ENCODE measurements at places on chromosomes 2 and 18.

DNA sequence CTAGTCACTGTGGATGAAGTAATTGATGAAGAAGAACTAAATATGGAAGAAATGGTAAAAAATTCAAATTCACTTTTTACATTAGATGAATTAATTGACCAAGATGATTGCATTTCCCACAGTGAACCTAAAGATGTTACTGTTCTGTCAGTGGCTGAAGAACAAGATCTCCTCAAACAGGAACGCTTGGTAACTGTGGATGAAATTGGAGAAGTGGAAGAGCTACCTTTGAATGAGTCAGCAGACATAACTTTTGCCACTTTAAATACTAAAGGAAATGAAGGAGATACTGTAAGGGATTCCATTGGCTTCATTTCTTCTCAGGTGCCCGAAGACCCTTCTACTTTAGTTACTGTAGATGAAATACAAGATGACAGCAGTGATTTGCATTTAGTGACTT is 26.6 kb upstream of the DYSF start:
- no peak for DNase-seq

- DNase-seq, result no peak
Measured at GRCh38 chr2:2012505-2012904, 268.2 kb upstream of the PXDN start.

GRCh38 chr2:188909036-188909435 is 65.1 kb upstream of the COL3A1 start:
- no peak for DNase-seq

DNA sequence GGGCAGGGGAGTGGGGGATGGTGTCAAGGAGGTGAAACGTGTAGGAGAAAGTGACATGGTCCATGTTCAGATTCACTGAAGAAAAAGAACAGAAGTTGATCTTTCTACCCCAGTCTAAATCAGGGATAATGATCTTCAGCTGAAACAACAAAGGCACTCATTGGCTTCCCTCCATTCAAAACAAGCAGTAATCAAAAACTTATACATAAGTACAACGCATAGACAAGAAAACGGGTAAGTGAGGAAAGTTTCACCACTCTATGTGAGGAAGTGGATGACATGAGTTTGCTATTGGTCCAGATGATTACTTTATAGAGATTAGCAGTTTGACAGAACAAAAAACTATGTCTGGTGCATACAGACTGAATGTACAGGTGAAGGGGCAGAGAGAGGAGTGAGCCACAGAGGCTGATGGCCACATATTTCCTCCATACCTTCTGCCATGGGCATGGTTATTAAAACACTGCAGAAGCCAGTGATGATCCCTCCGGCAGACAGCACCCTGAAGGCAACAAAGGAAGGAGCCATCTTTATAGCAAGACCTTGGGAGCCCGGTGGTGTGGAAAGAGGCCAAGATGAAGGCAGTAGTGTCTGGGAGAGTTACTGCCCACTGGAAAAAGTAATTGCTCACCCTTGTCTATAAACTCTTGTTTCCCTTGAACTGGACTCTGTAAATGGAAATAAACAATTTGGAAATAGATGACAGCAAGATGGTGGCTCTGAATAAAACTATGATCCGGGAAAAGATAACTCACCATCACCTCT is 57.7 kb downstream of the SLC25A12 start:
- DNase-seq, result no peak

DNA sequence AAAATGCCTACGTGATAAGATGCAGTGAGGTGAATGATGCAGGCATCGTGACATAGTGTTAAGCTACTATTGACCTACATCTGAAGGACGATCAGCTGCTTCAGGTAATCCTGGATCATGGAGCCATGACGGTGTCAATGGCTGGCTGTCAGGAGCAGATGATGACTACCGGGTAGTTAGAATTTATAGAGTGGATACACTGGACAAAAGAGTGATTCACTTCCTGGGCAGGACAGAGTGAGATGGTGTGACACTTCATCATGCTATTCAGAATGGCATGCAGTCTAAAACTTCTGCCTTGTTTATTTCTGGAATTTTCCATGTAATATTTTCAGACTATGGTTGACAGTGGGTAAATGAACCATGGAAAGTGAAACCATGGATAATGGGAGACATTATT is 29.5 kb downstream of the METTL8 start:
- DNase-seq, result no peak

- DNase-seq, result no peak
Measured at GRCh38 chr2:135563793-135564192, 32.5 kb downstream of the R3HDM1 start.

DNA sequence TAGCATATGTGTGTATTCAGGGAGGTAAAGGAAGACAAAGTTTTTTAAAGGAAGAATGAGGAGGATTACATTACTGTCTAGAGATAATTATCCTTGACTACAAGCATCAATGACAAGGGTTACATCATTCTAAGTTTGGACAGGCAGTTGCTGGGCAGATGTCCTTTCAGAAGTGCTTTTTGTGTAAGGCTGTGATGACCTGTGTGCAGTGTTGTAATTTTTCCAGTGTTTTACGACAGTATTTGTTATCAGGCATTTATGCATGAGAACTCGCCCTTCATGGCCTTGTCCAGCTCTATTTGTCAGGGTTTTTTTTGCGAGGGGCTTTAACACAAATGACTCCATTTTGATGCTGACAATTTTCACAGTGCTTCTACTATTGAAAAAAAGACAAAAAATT is 658.3 kb upstream of the NXPH2 start:
- DNase-seq, result no peak

- DNase-seq, result no peak
Measured at GRCh38 chr18:65988972-65989371, 238.2 kb downstream of the CDH7 start.

DNA sequence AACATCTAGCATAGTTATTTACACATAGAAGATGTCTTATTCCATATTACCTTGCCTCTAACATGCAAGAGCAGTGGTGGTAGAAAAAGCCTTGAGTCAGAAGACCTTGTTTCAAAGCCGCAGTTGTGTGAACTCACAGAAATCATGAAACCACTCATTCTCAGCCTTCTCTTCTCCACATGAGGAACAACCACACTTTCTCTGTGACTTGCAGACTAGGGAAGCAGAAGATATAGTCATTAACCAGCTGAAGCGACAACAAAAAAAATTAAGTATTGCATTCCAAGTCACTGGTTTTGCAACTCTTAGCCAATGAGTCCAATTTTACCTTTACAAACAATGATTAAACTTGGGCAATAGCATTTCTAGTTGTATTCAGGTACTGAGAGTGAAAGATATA is 19.0 kb downstream of the TWSG1 start:
- DNase-seq, result no peak

DNA sequence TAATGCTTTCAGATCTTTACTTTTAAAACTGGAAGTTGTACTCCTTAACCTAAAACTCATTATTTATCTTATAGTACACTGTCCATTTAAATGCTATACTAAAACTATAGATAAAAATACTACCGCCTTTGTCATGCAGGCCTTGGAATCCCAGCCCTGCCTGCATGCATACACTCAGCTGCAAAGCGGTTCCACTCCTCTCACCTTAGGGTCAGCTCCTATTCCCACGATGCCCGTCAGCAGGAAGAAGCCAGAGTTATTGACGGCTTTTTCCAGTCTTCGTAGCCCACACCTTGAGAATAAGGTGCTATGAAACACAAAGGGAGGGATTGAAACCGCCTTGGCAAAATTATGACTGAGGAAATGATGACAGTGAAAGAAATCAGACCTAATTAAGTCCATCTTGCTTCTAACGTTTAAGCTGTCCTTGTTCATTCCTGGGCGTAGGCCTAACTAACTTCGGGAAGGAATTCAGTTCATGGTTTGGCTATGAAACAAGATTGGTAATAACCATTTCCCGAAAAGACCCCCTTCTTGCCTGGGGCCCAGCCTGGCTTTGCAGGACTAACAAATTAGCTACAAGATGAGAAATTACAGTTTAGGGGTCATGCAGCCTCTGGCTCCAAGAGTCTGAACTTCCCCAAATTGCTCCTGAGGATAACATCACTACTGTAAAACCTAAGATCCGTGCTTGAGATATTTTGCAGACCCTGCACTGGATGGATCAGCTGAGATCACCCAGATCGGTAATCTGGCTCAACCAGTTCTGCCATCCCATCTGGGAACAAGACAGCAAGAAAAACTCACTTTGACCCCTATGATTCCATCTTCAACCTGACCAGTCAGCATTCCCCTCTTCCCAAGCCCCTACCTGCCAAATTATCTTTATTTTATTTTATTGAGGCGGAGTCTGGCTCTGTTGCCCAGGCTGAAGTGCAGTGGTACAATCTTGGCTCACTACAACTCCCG is 17.1 kb downstream of the EPB41L5 start:
- DNase-seq, result no peak

DNA sequence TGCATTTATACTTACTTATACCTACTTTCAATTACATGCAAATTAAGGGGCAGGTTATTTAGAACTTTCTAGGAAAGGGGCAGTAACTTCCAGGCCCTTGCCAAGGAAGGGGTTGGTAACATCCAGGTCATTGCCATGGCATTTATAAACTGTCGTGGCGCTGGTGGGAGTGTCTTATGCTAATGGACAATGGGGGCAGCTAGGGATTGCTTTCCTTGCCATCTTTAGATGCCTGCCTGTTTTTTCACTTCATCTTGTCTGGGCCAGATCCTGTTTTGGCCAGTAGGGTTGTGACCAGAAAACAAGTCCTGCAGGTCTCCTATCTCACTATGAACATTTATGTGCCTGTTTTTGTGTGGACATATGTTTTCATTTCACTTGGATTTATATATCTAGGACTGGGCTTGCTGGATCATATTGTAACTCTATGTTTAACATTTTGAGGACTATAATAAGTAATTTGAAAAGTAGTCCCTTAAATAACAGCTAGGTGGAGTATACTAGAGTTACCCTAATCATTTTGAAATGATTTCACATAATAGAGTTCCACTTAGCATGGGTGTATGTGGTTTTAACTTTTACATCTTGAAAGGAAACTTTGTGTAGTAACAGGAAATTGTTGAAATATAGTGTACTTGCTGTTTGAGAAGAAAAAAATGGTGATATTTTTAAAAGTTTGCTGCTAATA is 56.1 kb downstream of the LCLAT1 start:
- DNase-seq, result no peak

DNA sequence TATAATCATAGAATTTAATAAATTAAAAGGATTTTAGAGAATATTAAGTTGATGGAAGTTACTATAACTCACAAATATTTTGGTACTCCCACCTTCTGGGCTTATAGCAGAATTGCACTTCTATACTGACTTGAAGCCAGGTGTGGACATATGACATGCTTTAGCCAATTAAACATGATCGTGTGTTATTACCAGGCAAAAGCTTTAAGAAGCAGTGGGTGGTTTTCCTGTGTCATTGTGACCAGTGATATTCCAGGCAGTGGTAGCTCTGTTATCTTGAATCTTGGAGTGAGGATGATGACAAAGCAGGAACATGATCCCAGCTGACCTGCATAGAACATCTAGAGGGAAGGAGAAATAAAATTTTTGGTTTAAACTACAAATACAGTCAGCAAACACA is 370.9 kb upstream of the ZEB2 start:
- no peak for DNase-seq

DNA sequence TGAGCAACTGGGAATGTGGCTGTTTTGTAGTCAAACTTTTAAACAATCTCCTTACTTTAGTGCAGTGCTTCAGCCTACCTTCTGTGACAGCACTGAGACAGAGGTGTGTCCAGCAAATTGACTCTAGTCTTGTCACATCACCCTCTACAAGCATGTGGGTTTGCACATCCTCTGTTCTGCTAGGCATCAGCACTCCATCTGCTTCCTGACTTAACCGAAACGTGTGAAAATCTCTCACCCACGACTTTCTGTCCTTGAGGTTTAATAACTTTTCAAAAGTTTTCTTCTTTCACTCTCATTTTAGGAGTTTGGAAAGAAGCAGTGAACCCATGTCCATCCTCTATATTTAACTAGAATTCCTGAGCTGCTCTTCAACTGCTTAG is 42.6 kb downstream of the TTR start:
- DNase-seq, result no peak

GRCh38 chr2:20111311-20112131 is 60.1 kb upstream of the LAPTM4A start:
- no peak for DNase-seq

DNA sequence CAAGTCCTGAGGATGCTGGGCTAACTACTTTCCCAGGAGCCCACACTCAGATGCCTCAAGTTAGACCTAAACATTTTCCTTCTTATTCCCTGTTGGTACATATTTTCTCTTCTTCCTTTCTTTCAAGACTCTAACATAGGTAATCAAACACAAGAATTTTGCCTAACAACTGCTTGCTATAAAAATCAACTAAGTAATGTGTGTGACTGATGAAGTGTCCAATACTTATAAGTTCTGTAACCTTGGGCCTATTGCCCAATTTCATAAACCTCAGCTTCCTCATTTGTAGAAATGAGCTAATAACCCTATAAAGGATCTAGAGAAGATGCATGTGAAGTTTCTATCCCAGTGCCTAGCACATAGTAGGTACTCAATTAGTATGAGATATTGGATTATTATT is 31.6 kb upstream of the PIK3C3 start:
- no peak for DNase-seq

DNA sequence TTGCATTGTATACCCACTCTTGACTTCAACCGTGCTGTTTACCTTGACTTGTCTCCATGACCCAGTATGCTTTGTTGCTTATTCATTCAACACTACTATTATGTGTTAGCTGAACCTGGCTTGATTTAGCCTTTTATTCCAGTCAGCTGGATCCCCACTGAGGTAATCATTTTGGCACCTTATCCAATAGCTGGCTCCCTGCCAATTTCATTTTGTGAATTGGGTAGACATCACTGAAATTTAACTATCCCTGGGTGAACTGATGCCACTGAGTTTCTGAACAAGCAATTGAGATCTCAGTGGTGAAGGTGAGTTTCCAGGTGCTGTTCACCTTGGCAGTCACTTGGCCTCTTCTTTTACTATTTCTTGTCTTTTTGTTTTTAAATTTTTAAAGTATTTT is 584.3 kb downstream of the ADCYAP1 start:
- DNase-seq, result no peak

DNA sequence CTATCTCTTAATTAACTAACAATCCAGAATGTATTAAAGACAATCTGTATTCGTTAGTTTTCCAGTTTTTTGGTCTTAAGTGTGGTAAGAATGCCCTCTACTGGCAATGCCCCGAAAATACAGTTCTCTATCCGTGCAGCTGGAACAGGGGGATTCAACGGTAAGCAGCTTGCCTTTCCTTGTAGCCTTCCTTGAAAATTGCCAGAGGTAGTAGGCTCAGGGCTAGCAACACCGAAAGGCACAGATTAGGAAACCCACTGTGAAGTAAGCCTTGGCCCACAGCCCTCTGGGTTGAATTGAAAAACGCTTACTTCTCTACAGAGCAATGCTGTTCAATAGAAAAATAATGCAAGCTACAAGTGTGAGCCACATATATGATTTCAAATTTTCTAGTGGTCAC is 17.1 kb upstream of the VPS4B start:
- DNase-seq, result no peak
